ENCODE measurements at places on chromosomes 4 and X.
A peak's percentile ranks its signal among the peaks of the same experiment; 100 is the strongest.

DNA sequence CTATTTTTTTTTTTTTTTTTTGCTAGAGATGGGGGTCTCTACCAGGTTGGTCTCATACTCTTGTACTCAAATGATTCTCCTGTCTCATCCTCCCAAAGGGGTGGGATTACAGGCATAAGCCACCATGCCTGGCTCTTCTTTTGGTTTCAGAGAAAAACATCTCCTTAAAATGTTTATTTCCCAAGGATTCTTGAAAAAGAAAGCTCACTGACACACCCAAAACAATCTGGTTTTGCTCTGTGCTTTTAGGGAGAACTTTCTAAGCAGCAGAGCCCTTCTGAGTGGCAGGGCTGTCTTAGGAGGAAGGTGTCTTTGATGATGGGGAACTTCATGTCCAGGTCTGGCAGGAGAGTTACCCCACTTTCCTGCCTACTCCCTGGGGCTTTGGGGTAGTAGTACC is 1.2 kb downstream of the SOD3 start:
- no peak for DNase-seq

DNA sequence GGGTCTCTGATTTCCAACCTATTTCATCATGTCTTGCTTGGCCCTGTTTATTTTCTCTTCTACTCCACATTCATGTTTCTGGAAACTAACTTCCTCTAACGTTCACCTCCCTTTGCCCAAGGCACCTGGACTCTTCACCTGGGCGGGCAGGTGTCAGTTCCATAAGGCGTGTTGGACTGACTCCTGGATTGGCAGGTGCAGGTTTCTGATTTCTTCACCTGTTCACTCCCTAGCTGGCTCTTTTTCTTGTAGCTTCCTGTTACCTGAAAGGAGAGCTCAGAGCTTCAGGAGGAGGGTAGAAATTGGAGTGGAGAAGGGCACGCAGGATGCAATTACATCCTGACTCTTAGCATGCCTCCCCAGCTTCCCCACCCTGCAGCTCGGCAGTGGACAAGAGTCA is 350.8 kb upstream of the KLF3 start:
- no peak for DNase-seq

DNA sequence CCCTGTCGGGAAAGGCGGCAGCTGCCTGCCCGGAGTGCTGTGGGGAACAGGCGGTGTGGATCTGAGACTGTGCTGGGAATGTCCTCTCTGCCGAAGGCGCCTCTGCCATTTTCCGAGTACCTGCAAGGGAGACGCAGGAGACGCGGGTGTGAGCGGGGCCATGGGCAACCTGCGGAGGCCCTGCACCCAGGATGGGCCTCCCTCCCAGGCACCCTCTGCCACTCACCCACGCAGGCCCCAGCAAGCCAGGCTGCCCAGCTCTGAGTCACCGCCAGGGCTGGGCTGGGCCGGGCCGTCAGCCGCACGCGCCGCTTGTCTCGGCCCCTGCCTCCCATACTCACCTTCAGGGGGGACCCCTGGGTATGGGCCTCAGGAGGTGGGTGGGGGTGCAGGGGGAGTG is 3.5 kb upstream of the FGFR3 start:
- DNase-seq = no peak

DNA sequence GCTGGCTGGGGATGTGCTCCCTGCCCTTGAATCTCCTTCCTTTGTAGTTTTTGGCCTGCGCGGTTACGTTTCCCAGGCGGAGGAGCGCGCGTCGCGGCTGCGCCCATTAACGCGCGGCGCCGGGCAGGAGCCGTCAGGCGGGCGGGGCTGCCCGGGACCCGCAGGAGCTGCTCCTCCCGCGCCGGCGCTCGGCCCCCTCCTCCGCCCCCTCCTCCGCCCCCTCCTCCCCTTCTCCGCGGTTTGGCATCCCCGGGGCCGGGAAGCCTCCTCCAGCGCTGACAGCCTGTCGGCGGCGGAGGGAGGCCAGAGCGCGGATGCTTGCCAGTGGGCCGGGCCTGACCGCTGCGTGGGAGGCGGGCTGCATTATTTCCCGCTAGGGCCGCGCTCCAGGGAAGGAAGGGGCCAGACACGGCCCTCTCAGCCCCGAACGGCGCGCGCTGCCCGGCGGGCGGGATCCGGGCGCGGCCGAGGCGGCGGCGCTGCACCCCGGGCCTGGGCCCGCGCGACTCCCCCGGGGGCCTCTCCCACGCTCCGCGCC is at the start of gene DCLK2:
Gene DCLK2, plus strand, starts transcription at position 405 of the 538 bp plus-strand sequence. CDS start 583 bp downstream, outside the sequence.
- DNase-seq = peak; percentile 62

DNA sequence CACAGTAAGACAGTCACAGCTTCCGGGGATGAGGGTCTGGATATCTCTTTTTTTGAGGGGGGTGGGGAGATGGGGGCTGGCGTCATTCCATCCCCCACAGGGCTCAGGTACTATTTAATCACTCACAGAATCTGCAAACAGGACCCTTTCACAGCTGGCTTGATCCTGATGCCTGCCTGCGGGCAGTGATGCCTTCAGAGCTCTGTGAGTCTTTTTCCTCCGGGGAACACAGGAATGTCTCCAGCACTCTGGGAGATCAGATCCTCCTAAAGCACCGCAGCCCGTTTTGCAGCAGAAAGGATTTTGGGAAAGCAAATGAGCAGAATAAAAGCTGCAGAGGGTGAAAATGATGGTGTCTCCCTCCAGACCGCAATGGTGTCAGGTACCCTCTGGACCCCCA is 13.2 kb upstream of the SHOX start:
- no peak for DNase-seq

GRCh38 chr4:83993774-83994173 is 457.9 kb downstream of the GPAT3 start:
- DNase-seq = no peak

DNA sequence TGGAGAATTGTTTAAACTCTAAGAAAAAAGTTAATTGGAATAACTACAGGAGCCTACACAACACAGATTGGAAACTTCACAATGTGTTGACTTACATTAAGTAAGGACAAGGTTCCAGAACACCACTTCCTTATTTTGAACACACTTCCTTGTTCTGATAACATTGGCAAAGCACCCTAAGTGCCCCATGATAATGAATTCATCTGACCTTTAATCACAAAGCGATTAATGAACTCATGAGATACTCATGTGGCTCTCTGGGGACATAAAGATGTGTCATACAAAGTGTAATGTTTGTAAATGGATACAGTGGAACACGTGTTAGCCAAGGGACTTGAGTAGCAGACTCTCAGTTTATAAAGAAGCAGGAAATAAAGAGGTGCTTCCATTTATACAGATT is 69.0 kb upstream of the ATOH1 start:
- DNase-seq = no peak

GRCh38 chr4:186118582-186118981 is 14.1 kb downstream of the FAM149A start:
- no peak for DNase-seq

GRCh38 chrX:69096963-69097362 is 68.3 kb downstream of the PJA1 start:
- no peak for DNase-seq

GRCh38 chr4:78570117-78570516 is 18.5 kb downstream of the ANXA3 start:
- no peak for DNase-seq

DNA sequence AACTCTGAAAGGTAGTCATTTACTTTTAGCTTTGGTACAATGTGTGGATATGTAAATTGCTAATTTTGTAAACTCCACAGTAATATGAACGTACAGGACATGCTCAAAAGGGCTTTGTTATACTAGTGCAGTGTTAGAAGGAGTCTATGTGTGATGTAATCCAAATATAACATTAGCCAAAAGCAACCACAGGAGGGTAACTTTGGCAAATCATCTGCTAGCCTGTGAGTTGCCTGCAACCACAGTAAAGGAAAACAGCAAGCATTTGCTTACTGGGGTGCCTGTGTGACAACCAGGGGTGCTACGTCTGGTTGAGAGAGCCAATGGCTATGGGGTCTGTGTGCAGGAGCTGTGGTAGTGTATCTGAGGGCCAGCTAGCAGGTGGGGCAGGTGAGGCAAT is 245.8 kb downstream of the ADAMTS3 start:
- DNase-seq = no peak

DNA sequence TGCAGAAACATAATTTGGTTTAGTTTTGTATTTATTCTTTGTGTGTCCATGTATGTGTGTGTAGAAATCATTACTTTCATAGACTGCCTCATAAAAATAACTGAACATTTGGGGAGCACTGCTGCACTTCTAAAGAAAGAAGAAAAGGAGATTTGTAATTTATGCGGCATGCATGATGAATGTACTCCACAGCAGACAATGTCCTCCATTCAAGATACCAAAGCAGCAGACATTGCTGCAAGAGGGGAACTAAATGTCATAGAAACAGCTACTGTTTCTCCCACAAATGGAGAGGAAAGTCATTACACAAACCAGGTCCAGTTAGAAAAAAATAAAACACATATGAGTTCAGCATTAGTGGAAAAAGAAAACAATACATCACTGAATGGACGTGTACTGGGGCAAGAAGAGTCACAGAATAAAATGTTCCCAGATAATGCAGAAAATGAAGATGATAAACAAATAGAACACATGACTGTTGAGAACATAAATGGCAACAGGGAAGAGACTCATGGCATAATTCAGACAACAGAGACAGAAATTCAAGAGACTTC is 2.6 kb downstream of the DTHD1 start:
- no peak for DNase-seq

DNA sequence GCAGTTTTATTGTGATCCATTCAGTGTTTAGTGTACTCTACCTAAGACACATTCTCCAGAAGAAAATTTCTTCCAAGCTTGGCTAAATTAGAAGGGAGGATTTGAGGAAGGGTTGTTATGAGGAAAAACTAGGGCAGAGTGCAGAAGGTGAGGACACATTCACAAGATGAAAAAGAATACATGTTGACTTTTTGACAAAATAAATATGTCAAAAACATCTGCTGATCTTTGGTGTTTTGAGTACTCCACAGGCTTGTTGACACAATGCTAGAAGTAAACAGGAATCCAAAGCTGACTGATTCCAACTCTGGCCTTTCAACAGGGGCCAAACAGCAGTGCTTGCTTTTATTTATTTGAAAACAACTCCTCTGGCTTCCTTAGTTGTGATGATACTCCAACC is 125.8 kb upstream of the SLC7A11 start:
- DNase-seq = no peak

GRCh38 chrX:31609130-31609529 is 537.3 kb upstream of the FTHL17 start:
- DNase-seq = peak; percentile 84

GRCh38 chrX:131752493-131753198 is 208.8 kb downstream of the OR13H1 start:
- DNase-seq = no peak

- DNase-seq = no peak
Observed at GRCh38 chr4:16765546-16765945, 132.9 kb downstream of the LDB2 start.

- peak; percentile 13 for DNase-seq
Observed at GRCh38 chrX:19579485-19579884, 64.2 kb upstream of the MAP3K15 start.

DNA sequence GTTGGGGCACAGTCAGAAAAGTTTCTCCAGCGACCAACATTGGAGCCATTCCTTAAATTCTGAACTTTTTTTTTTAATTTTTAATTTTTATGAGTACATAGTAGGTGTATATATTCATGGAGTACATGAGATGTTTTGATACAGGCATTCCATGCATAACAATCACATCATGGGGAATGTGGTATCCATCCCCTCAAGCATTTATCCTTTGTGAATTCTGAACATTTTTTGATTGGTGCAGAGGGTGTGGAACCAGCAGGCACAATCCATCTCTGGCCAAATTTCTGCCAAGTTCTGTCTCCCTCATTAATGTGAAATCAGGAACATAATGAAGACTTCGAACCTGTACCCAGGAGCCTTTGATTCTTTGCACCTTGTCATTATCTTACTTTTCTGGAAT is 267.0 kb downstream of the FRMPD4 start:
- DNase-seq = no peak

GRCh38 chr4:5020341-5020740 is 1.1 kb upstream of the CYTL1 start:
- DNase-seq = no peak

GRCh38 chr4:5928274-5928673 is 35.4 kb upstream of the CRMP1 start:
- DNase-seq = no peak

DNA sequence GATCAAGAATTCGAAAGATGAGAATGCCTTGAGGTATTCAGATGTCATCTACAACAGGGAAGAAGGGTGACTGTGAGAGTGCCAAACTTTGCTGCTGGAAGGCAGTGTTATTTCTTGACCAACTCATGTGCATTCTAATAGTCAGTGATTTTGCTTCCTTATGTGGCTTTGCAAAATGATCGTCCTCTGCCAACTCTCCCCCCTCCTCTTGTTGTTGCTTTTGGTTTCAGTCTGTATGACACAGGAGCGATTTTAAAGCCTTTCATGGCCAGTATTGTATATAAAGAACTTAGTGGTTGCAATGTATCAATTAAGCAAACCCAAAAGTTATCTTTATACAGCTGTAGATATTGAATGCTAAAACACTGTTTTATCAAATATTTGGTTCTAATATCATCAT is 379.1 kb downstream of the IL1RAPL1 start:
- no peak for DNase-seq

DNA sequence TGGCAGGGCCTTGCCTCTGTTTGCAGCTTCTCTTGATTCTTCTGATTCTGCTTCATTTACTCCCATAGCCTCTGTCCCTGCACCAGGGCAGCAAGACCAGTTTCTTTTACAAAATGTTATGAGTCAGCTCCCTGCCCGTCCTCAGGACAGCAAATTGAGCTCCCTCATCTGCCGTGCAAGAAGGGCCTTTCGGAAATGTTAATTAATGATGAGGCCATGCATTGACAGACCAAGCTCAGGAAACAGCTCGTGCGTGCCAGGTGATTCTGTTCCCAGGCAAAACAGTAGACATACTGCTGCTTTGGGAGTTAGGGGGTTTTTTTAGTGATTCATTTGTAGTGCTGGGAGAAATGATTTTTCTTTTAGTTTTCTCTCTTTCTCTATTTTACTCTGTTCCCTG is 231.7 kb downstream of the FBXW7 start:
- no peak for DNase-seq
